Stimulated activated CD8-positive, alpha-beta memory T cell treated with anti-CD3 and anti-CD28 coated beads, Interleukin-7, amount 100 ng/mL, for 1 hour (primary cell): ENCODE measurements at places on chromosomes 11 and 22.

- no peak for DNase-seq
These were observed at the start of gene MYO7A for GRCh38 chr11:77127920-77128691. MYO7A (plus strand) TSS chr11:77128246; CDS start chr11:77130635, 2,389 bp downstream.

GRCh38 chr11:64545619-64546018 lies 45.4 kb upstream of the SLC22A12 start:
- DNase-seq: no peak

DNA sequence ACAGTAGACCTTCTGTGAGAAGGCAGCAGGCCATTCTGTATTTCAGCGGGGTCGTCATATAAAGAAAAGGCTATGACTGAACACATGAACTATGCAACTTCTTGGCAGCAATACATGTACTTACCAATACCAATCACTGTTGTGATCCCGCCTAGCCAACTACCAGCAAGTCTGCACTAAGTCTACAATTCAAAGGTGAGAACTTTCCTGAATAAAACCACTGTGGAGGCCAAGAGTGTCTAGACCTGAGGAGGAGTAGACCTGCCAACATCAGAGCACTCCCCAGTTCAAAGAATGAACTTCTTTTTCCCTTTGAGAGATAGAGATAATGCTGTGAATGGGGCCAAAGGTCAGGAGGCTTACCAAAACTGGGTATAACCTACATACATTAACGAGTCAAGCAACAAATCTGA lies 108.2 kb downstream of the SIK3 start:
- DNase-seq: no peak

DNA sequence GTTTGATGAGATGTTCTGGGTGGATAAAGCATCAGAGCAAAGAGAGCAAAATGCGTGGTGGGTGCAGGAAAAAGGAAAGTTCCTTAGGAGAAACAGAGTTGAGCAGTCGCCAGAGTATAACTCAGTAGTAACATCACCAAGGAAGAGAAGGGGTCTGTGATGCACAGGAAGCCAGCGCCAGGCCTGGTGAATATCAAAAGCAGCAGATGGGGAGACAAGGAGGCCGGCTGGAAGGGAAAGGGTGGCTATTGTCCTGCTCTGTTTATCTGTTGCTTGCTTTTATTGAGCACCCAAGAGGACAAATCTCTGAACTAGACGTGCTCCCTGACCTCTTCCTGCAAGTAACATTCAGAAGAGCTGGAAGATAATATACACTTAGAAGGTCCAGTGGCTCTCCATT lies 52.7 kb upstream of the GRAMD1B start:
- DNase-seq: no peak

GRCh38 chr22:26597480-26597879 lies 7.5 kb upstream of the TPST2 start:
- no peak for DNase-seq

DNA sequence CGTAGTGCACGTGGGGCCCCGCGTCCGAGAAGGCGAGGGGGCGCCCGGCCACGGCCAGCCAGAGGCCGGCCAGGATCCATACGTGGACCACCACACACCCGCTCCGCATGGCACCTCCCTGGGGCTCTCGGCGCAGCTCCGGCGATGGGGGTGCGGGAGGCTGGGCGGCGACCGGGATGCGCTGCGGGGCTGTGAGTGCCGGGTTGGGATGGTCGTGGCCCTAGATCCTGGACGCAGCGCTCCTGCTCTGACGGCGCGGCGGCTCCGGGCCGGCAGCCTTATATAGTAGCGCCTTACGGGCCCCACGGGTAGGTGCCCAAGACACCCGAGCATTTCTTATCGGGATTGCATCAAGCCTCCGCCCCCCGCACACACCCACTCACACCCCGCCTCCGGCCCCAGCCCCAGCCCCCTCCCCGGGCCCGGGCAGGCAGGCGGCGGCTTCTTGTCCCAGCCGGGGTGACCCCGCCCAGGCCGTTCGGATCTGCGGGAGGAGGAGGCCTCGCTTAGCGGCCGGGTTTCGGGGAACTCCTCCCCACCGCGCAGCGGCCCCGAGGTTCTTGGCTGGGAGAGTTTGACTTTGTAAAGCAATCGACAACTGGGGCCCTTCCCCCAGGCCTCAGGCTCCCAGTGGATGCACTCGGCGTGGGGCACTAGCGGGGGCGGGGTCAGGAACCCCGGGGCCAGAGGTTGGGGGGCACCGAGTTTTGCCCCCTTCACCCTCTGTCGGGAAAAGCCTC lies at the start of gene FGF19:
TSS of gene FGF19 (minus strand) at position 255 of the 740 bp plus-strand sequence. CDS start at position 109, 146 bp downstream.
- no peak for DNase-seq

- no peak for DNase-seq
These were observed 20.7 kb upstream of the MMP7 start for GRCh38 chr11:102551169-102551781.

DNA sequence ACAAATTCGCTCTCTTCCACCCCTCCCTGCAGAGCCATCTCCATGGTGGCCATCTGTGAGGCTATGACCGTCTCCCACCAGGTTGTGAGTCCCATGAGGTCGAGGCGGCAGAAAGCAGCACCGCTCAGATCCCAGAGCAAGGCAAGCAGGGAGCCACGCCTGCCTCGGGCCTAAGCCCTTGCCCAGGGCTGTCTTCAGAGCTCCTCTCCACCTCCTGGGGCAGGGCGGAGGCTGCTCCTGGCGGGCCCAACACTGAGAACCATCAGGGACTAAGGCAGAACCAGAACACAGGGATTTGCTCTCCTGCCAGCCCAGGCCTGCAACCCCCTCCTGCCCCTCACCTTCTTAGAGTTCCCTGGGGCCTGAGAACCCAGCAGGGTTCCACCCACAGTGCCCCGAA lies 80.9 kb upstream of the WNT11 start:
- no peak for DNase-seq

DNA sequence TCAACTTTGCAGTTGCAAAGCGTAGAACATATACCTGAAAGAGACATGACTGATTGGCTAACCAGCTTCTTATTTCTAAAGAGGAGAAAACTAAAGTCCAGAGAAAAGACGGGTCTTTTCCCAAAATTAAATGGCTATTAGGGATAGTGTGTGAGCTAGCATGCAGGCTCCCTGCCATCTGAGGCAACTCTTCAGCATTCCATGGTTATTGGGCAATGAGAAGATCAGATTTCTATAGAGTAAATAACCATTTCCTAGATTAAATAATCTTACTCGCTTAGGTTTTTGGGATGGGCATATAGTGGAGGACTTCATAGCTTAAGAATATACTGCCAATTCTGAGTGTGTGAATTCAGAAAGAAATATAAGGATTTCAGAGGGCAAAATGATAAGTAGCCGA lies 95.0 kb downstream of the PDHX start:
- no peak for DNase-seq

- DNase-seq: peak; percentile 13
These were observed 32.8 kb downstream of the PITPNB start for GRCh38 chr22:27885977-27886842.

DNA sequence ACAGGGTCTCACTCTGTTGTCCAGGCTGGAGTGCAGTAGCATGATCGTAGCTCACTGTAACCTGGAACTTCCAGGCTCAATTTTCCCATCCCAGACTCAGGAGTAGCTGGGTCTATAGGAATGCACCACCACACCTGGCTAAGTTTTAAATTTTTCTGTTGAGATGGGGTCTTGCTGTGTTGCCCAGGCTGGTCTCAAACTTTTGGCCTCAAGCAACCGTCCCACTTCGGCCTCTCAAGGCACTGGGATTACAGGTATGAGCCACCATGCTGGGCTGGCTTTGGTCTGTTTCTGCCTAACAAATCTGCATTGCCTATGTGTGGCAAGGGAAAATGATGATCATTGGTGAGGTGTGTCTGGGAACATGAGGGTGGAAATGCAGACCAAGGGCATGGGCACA lies 59.3 kb upstream of the CLMP start:
- no peak for DNase-seq

- no peak for DNase-seq
These were observed 61.1 kb downstream of the KIAA1671 start for GRCh38 chr22:25013607-25014006.

DNA sequence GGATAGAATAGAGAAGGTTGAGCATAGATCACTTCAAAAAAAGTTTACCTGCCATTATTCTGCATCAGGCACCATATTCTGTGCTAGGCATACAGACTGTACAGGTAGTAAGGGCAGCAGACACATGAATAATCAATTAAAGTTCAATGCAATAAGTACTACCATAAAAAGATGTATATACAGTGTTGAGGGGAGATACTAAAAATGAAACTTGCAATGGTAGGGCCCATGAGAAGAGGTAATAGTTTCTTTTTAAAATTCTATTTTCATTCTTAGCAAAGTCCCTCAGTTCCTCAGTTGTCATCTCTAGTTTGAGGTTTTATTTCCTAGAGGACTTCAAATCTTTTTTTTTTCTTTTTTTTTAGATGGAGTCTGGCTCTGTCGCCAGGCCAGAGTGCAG lies 819.9 kb downstream of the FAM181B start:
- DNase-seq: no peak

- no peak for DNase-seq
These were observed 36.7 kb downstream of the NCAM1 start for GRCh38 chr11:112997857-112998466.

GRCh38 chr22:43298062-43298801 lies 44.9 kb downstream of the SCUBE1 start:
- no peak for DNase-seq

GRCh38 chr11:78325274-78325781 lies 92.3 kb downstream of the GAB2 start:
- no peak for DNase-seq

DNA sequence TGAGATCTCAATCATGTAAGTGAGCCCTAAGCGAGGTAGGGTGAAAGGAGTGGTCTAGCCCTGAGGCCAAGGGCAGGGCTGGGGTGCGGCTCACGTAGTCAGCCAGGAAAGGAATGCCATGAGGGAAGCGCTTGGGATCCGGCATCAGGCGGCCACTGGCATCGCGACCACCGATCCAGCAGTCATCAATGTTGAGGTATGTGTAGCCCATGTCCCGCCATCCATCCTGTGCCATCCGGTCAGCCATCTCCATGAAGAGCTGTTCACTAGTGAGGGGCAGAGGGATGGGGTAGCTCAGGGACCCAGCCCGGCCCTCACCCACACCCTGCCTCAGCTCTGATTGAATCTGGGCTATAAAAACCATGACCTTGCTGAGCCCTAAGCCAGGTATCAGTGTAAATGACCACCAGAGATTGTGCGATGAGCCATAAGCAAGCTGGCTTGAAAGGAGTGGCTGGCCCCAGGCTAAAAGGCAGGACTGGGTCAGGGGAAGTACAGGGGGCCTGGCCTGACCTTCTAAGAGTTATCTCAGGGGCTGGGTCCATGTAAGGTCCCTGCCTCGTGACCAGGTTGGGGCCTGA lies 2.9 kb downstream of the NAGA start:
- no peak for DNase-seq

GRCh38 chr11:106998116-106998915 lies 20.0 kb downstream of the GUCY1A2 start:
- no peak for DNase-seq

DNA sequence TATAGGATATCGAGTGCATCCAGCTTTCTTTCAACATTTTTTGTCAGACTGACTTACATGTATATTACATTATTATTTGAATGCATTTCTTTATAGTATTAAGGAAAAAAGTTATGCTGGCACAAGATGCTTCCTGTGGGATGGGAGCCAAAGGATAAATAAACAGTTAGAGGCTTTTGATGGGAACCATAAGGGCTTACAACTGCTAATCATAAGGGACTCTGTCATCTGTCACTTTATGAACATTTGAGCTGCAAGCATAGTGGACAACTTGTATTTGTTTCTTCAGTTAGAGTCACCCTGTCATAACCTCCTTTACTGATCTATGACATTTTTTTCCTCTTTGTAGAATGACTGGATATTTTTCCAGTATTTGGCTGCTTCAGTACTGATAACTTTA lies 132.4 kb upstream of the CHORDC1 start:
- no peak for DNase-seq

GRCh38 chr11:1852877-1853276 lies at the start of gene LSP1:
LSP1 (plus strand) TSS chr11:1853084; CDS start chr11:1853145, 61 bp downstream.
- peak; percentile 45 for DNase-seq

GRCh38 chr11:109362059-109362458 lies 59.9 kb upstream of the C11orf87 start:
- no peak for DNase-seq

- DNase-seq: no peak
These were observed 106.0 kb downstream of the NAV2 start for GRCh38 chr11:19818619-19819018.

DNA sequence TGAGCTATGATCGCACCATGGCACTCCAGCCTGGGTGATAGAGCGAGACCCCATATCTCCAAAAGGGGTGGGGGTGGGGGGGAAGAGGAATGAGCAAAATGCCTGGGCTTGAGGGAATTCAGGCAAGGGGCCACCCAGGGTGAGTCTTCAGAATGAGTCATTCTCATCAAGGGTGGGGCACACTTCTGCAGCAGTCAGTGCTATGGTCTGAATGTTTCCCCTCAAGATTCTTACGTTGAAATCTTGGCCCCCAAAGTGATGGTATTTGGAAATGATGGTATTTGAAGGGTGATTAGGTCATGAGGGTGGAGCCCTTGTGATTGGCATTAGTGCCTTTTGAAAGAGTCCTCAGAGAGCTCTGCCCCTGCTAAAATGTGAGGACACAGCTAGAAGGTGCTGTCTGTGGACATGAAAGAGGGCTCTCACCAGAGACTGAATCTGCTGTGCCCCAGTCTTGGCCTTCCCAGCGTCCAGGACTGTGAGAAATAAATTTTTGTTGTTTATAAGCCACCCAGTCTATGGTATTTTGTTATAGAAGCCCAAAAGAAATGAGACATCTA lies 86.4 kb upstream of the THY1 start:
- DNase-seq: no peak

GRCh38 chr11:11555208-11555607 lies 66.6 kb downstream of the GALNT18 start:
- DNase-seq: no peak

GRCh38 chr11:114379394-114380069 lies 20.8 kb downstream of the C11orf71 start:
- no peak for DNase-seq

DNA sequence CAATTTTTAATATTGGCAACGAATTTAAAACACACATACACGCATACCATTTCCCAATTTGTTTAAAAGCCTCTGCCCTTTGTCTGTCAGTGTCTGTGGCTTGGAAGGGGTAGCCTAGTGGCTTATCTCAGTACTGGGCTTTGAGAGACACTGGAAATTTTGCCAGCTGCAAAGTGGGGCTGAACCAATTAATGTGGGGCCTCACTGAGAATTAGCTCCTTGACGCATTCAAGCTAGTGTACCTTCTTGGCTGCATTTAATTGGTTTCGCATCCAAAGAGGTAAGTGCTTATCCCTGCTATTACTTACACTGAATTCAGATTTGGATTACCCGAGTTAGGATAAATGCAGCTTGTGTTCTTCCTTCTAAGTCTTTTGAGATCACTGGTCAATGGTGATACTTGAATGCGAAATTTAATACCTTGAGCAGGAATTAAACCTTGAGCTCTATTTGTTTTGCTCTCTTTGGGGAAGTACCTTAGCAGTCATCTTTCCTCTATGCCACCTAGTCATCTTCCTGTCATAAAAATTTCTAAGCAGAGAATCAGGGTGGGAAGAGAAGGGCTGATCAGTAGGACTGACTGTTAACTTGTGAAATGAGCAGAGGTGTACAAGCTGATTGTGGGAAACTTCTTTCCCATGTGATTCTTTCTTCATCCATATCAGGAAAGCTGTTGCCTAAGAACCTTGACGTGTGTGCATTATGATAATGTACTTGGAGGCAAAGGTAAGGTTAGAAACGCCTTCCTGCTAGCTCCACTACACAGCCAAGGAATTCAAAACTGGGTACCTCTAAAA lies 187.7 kb upstream of the E2F8 start:
- no peak for DNase-seq

- no peak for DNase-seq
These were observed 50.0 kb upstream of the POU2AF1 start for GRCh38 chr11:111429066-111429506.
